ENCODE measurements at places on chromosomes 12 and 14. TPM values are rescaled to one million over a fixed set of nuclear protein-coding genes. Genes with fewer than 3 reads are reported as not detected.

The KCNH3 gene
- 1.9 TPM for total RNA-seq

GRCh38 chr12:32702473-32702872 lies 23.4 kb downstream of the DNM1L start:
- no peak overlapping the region for H3K4me3 ChIP-seq
- no peak for DNase-seq
- H3K4me1 ChIP-seq, result peaks cover 4% of the 10 kb centered on the region
- no peaks in the 10 kb centered on the region for H3K27me3 ChIP-seq

The FAM222A gene
- 21.6 TPM for total RNA-seq

GRCh38 chr14:26088275-26088674 lies 509.6 kb downstream of the NOVA1 start:
- H3K27me3 ChIP-seq, result no peaks in the 10 kb centered on the region
- no peak overlapping the region for H3K27ac ChIP-seq
- DNase-seq, result peak; percentile 71

DNA sequence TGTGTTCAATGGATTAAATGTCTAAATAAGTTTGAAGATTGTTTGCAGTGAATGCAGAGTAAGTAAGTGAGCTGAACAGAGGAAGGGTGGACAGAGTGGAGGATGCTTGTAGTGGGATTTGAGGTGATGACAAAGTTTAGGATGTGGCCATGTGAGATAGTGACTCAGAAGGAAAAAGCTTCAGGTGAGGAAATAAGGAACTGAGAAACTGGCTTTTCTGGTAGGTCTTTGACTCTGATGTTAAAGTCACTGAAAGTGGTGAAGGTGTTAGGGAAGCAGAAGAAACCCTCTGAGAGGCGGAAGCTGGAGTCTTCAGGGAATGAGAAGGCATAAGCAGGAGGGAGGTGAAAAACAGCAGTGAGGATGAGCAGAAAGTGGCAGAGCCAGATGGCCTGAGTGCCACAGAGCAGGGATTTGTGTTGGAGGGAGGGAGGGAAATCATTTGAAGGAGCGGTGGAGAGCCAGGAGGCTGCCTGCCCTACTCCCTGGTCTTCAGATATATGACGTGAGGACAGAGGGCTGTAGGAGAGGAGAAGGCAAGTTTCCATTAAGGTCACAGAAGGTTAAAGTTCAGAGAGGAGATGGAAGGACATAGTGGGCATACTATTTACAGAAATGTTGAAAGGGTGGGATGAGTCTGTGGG lies 24.8 kb downstream of the RGS6 start:
- no peaks in the 10 kb centered on the region for H3K36me3 ChIP-seq
- DNase-seq, result no peak
- H3K4me3 ChIP-seq, result no peak overlapping the region
- H3K27me3 ChIP-seq, result no peaks in the 10 kb centered on the region

The HOXC12 gene
- total RNA-seq, result not detected

DNA sequence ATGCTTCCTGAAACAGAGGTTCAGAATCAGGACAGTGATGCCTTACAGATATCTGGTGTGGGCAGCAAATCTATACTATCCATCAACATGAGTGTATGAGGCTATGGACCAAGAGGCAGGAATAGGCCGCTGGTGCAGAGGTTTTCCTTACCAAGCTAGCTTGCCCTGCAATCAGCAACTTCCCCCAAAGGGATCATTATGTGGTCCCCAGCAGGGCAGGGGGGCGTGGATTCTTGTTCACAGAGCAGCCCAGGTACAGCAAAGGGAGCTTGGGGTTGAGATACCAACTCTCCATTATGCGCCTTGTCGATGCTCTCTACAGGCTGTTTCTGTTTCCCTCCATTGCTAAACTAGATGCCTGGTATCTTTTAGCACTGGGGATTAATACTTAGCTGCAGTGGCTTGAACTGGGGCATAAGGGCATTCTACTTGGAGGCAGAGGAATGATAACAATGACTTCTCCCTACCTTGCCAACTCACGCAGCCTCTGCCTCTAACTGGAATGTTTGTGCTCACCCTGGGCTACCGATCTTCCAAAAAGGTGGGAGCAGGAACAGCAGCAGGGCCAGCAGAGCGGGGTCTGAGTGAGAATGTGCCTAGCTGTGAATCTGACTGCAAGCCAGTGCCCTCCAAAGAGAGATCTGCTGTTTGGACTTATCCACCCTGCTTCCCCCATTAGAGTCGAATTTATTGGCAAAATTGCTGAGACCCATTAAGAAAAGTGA lies 10.3 kb upstream of the KRT1 start:
- H3K27me3 ChIP-seq, result peaks cover 80% of the 10 kb centered on the region
- H3K27ac ChIP-seq, result no peak overlapping the region
- H3K4me1 ChIP-seq, result no peaks in the 10 kb centered on the region

- no peaks in the 10 kb centered on the region for H3K36me3 ChIP-seq
- H3K4me1 ChIP-seq, result peaks cover 3% of the 10 kb centered on the region
- H3K4me3 ChIP-seq, result no peak overlapping the region
- no peak overlapping the region for H3K27ac ChIP-seq
- DNase-seq, result peak; percentile 80
Observed at GRCh38 chr12:102484428-102484958, 4.1 kb upstream of the IGF1 start.

GRCh38 chr12:15575671-15576541 lies 213.3 kb downstream of the EPS8 start:
- H3K36me3 ChIP-seq, result no peaks in the 10 kb centered on the region
- no peak for DNase-seq
- H3K27me3 ChIP-seq, result no peaks in the 10 kb centered on the region
- H3K4me3 ChIP-seq, result no peak overlapping the region
- H3K27ac ChIP-seq, result no peak overlapping the region

DNA sequence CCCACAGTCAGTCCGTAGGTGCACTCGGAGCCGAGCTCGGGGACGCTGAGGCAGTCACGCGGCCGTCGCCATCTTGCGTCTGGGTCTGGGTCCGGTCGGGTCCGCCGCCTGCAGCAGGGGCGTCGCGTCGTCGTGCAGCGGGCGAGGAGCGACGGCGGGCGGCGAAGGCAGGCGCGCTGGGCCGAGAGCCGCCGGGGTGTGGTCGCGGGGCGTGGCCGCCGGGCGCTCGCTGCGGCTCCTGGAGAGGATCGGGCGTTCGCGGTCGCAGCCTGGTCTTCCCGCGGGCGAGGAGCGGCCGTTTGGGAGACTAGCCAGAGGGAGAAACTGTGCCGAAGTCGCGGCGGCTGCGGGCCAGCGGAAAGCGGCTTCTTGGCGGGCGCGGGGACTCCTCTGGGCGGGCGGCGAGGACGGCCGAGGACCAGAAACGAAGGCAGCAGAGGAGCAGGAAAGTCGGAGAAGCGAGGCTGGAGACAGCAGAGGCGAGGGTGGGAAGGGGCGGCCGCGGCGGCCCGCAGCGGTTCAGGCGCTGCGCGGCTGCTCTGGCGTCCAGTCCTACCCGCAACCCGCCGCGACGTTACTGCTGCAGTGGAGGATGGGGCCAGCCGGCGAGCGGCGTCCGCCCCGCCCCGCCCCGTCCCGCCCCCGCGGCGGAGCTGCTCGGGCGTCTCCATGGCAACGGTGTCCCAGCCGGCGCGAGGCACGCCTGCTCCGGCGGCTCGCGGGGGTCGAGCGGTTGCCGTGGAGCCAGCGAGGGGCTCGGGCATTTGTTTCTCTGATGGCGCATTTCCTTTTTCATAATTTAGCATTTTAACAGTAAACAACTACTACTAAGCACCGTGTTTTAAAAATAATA lies at the start of gene PNMA1:
Gene PNMA1 (minus strand): TSS at position 582 of the 853 bp plus-strand sequence. CDS start 745 bp downstream, outside the sequence.
- peak within 1 kb of the TSS; percentile 97 for H3K4me3 ChIP-seq
- H3K4me1 ChIP-seq, result no peaks in the 10 kb centered on the region
- peaks cover 23% of the 10 kb centered on the region for H3K36me3 ChIP-seq
- H3K27me3 ChIP-seq, result no peaks in the 10 kb centered on the region
- H3K27ac ChIP-seq, result peak within 1 kb of the TSS; percentile 95
- DNase-seq, result peak; percentile 94

DNA sequence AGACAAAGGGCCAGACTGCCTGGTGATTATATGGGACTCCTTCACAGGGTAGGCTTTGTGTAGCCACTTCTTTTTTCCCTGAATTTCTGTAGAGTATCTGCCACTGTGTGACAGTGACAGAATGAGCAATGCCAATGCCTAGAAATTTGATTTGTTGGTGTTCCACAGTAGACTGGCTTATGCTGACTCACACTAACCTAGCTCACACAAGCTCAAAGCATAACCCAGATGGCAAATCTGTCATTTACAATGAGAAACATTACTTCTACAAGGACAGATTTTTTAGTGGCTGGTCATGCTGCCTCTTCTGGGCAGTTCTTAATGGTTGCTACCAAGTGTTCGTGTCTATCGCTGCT lies 15.9 kb downstream of the CFAP251 start:
- no peak overlapping the region for H3K4me3 ChIP-seq
- peaks cover 9% of the 10 kb centered on the region for H3K36me3 ChIP-seq

The SERPINA5 gene
- 2.1 TPM for total RNA-seq

DNA sequence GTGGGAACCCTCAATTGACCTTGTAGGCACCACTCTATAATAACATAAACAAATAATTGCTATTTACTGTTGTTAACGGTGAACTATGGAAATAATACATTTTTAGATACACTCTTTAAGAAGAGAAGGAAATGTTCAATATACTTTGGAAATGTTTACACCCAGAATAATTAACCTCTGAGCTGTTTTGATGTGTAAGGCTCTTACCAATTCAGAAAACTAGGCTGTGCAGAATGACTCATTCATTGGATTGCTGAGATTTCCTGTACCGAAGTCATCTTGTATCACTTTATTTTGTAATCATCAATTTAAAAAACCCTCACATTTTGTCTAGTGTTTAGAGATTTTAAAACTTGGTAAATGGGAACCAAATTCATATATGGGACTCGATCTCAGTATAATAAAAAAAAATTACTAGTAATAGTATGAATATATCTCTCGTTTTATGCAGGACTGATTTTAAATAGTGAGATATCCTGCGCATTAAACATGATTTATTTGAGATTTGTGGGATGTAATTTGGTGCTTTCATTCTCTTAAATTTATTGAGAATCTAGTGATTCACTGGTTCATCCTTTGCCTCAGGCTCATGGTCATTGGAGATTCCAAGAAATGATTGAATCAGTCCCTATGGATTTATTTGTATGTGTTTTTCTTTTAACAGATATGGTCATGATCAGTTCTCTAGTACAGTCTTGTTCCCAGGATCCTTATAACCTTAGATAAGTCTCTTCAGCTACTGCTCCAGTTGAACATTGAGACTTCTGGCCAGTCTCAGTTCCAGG lies 3.9 kb downstream of the SAMD4A start:
- no peak for DNase-seq
- H3K36me3 ChIP-seq, result no peaks in the 10 kb centered on the region
- H3K4me3 ChIP-seq, result no peak overlapping the region
- H3K4me1 ChIP-seq, result no peaks in the 10 kb centered on the region
- H3K27ac ChIP-seq, result no peak overlapping the region

DNA sequence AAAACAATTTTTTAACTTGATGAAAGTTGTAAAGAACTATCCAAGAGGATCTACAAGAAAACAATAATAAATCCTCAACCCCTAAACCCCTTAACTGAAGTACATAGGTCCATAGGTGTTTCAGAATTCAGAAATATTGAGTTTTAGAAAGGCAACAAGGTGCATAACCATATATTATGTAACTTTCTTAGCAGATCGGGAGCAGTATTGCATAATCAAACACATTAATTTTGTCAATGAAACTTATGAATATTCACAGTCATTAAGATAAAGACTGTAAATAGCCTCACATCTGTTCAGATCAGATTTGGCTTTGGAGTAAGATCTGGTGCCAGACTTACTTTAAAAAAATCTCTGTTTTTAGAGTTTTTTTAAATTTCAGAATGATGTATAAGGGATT lies 647.1 kb upstream of the FLRT2 start:
- no peak overlapping the region for H3K27ac ChIP-seq
- DNase-seq, result no peak
- H3K4me3 ChIP-seq, result no peak overlapping the region
- no peaks in the 10 kb centered on the region for H3K27me3 ChIP-seq
- H3K4me1 ChIP-seq, result peaks cover 6% of the 10 kb centered on the region

DNA sequence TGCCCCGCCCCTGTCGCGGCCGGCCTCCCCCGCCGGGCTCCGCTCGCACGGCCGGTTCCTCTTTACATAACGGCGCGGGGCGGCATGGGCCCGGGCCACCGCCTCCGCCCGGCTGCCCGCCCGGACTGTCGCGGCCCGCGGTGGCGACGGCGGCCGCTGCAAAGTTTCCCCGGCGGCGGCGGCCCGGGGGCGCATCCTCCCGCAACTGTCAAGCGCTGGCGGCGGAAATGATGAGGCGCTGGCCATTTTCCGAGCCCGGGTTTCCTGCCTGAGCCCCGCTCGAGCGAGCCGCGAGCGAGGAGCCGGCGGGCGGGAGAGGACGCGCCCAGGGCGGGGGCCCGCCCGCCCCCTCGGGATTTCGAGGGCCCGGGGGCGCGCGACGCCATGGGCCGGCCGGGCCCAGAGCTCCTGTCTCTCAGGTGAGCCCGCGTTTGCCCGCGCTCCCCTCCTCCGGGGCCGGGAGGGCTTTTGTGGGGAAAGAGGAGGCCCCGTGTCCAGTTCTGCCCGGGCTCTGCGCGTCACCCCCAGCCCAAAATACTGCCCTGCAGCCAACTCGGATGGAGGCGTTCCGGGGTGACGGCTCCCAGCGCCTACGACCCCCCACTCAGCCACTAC lies at the start of gene SH2B3:
Gene SH2B3 (plus strand): TSS at position 65 of the 615 bp plus-strand sequence. CDS start 12,223 bp downstream, outside the sequence.
- peak within 1 kb of the TSS; percentile 78 for H3K4me3 ChIP-seq
- no peak for DNase-seq
- peaks cover 6% of the 10 kb centered on the region for H3K27me3 ChIP-seq
- no peak within 1 kb of the TSS for H3K27ac ChIP-seq

The COA8 gene
- 37.2 TPM for total RNA-seq

DNA sequence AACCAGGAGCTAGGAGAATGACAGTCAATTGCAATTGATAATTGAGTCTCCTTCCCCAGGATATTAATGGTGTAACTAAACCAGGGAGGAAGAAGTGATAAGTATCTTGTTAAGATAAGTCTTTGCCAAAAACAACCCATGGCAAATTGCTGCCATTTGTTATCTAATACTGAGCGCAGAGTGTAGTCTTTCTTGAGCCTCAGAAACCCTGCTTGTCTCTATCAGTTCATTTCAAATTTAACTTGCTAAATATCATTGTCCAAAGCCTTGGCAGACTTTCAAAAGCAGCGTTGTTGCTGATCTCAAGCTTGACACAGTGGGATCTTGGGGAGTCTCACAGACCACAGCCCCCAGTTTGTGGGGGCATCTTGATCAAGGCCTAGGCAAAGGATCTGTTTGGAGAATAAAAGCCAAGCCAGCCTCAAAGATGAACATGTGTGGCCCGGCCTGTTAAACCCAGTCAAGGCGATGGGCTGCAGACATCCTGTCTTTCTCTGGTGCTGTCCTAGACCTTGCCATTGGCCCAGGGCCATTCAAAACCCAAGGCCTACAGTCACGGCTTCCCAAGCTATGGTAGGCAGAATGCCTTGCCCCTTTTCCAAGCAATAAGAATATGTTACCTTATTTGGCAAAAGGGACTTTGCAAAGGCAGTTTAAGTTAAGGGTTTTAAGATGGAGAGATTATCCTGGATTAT lies 164.2 kb downstream of the CHST11 start:
- H3K4me3 ChIP-seq, result no peak overlapping the region
- H3K36me3 ChIP-seq, result no peaks in the 10 kb centered on the region
- peaks cover 3% of the 10 kb centered on the region for H3K4me1 ChIP-seq
- DNase-seq, result peak; percentile 47
- H3K27ac ChIP-seq, result no peak overlapping the region
- H3K27me3 ChIP-seq, result no peaks in the 10 kb centered on the region

- no peaks in the 10 kb centered on the region for H3K27me3 ChIP-seq
- no peak for DNase-seq
- H3K4me3 ChIP-seq, result no peak overlapping the region
- peaks cover 12% of the 10 kb centered on the region for H3K4me1 ChIP-seq
- no peaks in the 10 kb centered on the region for H3K36me3 ChIP-seq
Observed at GRCh38 chr12:47849261-47849660, 29.6 kb upstream of the HDAC7 start.

- H3K4me1 ChIP-seq, result no peaks in the 10 kb centered on the region
- H3K36me3 ChIP-seq, result no peaks in the 10 kb centered on the region
- peaks cover 4% of the 10 kb centered on the region for H3K27me3 ChIP-seq
Observed at GRCh38 chr14:72574715-72575114, 319.2 kb downstream of the DPF3 start.

Measured in endodermal cell (in vitro differentiated cells).